ENCODE measurements at places on chromosomes 2 and 18.
A peak's percentile ranks its signal among the peaks of the same experiment; 100 is the strongest.

GRCh38 chr2:74715880-74716279 lies 61.8 kb downstream of the SEMA4F start:
- no peak for DNase-seq

- DNase-seq: no peak
These were observed 36.9 kb downstream of the MSH6 start for GRCh38 chr2:47819834-47820233.

- DNase-seq: peak; percentile 100
These were observed at the start of gene PPM1B for GRCh38 chr2:44168681-44169154. PPM1B (plus strand) TSS chr2:44168875; CDS start chr2:44201200, 32,325 bp downstream.

DNA sequence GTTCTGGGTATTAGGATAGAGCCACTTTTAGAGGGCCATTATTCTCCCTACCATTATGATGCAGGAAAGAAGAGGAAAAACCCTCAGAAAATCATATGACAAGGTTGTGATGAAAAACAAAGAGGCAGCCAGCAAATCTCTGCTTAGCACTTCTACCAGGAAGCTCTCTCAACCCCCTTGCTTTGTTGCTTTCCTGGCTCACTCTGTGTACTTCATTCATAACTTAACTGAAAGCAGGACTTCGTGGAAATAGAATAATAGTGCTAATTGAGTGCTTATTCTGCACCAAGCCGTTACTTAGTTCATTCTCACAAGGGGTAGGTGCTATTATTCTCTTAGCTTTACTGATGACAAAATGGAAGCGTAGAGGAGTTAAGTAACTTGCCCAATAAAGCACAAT lies 354.1 kb downstream of the HRH4 start:
- no peak for DNase-seq

DNA sequence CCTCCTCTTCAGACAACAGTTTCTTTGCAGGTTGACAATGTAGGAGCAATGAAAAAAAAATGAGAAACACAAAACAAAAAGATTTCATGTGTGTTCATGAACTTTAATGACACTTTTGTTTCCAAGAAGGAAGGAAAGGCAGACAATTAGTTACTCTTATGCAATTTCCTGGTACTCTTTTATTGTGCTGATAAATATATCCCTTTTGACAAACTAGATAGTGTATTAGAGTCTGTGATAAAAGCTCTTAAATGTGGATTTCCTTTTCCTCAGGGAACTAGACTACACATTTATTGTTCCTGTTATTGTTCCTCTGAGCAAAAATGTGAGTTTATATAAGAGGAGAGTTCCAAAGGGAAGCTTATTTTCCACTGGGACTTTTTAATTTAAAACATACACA lies 188.7 kb upstream of the NRXN1 start:
- DNase-seq: no peak

GRCh38 chr2:25528173-25528572 lies 145.2 kb downstream of the DTNB start:
- DNase-seq: no peak

DNA sequence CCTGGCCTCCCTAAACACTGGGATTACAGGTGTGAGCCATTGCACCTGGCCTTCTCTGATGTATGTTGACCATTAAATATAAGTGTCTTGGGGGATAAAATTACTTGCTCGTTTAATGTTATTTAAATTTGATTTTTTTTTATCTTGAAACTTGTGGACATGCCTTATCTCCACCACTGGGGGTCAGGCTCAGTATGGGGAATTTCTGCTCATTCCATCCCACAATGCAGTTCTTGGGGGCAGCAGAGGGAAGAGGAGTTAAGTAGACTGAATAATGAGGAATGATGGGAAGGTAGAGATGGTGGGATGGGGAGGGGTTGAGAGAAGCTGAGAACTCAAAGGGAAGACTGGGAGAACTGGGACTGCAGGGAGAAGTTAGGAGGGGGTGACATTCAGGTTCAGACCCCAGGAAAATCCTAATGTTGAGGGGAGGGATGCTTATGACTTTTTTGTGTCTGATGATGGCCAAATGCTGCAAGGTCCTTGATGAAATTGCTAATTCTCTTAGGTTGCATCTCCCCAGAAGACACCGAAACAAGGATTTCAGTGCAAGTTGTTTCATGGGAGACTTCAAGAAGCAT lies 174.2 kb downstream of the MIB1 start:
- DNase-seq: peak; percentile 37

GRCh38 chr2:23293063-23293462 lies 91.9 kb upstream of the KLHL29 start:
- DNase-seq: no peak

DNA sequence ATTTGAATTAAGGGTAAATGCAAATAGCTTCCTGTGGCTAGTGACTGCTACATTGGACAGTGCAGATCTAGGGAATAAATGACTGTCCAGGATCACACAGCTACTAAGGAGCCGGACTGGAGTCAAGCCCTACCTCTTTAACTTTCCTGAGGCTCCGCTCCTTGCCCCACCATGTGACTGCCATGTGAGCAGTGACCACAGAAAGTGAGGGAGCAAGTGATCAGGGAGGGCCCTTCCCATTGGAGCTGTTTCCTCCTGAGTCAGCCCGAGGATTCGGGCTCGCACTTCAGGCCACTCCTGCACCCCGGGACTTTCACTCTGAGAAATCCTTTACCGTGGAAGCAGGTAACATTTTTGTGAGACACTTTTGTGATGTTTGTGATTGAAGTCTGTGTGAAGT lies 198.0 kb downstream of the ANKRD30B start:
- DNase-seq: no peak

GRCh38 chr18:524466-524865 lies 24.0 kb upstream of the COLEC12 start:
- no peak for DNase-seq

Measured in NCI-H526 (cell line).